A673 (cell line): ENCODE measurements at places on chromosomes 2 and 18. TPM values are rescaled to one million over a fixed set of nuclear protein-coding genes. Genes with fewer than 3 reads are reported as not detected.

DNA sequence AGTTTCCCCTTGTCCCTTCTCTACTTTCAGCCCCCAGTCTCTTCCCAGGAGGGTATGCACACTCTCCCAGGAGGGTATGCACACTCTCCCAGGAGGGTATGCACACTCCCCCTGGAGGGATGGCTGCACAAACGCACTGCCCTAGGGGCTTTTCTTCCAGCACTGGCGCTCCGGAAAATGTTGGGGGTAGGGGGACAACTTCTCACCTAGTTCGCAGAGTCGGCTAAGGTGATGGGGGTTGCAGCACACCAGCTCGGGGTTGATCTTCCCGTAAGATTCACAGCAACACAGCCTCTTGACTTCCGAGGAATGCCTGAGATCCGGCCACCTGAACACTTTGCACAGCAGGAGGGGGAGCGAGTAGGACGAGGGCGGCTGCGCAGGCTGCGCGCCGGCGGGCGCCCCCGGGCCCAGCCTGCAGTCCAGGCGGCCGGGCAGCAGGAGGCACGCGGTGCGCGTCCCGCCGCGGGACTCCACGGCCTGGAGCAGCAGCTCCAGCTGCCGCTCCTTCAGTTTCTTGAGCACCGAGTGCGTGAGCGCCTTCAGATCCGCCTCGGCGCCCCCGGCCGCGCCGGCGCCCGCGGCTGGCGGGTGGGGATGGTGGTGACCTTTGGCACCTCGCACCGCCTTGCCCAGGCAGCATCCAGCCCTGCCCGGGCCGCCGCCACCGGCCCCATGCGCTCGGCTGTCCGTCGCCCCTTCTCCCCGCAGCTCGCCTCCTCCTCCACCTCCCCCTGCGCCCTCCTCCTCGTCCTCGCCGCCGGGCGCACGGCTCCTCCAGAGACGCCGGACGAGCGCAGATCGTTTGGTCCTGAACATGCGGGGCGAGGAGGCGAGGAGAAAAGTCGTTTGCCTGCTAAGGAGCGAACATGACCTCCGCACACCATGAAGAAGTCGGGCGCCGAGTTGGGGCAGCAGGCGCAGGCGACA lies 894 bp downstream of the SMAD7 start:
- H3K36me3 ChIP-seq = no peaks in the 10 kb centered on the region
- DNase-seq = peak; percentile 68

The BBS5 gene
- total RNA-seq = 11.5 TPM in 2 replicates

- H3K36me3 ChIP-seq = no peaks in the 10 kb centered on the region
- H3K4me3 ChIP-seq = no peak overlapping the region
- H3K27ac ChIP-seq = no peak overlapping the region
- peaks cover 9% of the 10 kb centered on the region for H3K4me1 ChIP-seq
Measured at GRCh38 chr2:208142240-208142924, 3.6 kb downstream of the CRYGB start.

DNA sequence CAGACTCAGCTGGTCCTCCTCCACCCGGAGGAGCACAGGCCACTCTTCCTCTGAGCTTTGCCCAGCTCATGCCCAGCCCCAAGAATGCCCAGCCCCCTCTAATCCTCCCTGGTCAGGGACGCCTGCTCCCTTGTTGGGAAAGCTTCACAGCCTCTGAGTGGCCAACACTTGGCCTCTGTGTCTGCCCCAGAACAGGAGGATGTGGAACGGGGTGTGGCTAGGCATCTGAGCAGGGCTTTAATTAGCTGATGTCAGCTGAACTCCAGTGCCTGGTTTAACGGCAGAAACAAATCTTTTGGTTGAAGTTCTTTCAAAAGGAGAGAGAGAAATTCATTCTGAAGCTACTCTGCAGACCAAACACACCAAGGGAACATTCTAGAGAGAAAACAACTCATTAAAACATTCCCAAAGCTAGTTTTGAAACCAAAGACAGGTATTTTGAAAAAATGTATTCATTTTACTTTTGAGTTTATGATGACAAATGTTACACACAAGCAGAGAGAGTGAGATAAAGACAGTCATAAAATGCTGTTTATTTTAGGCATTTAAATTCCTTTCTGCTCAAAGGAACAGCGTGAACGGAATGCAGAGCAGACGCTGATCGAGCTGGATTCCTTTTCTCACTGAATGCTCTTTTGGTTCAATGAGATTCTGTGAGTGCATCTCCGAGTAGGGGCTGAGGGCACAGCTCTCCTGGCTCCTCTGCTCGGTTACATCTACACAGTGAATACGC lies 63.8 kb downstream of the RTP5 start:
- H3K27me3 ChIP-seq = no peaks in the 10 kb centered on the region
- no peak overlapping the region for H3K4me3 ChIP-seq
- peak overlapping the region; percentile 64 for H3K27ac ChIP-seq
- H3K4me1 ChIP-seq = peaks cover 10% of the 10 kb centered on the region
- no peaks in the 10 kb centered on the region for H3K36me3 ChIP-seq

The ADGRF3 gene
- 0.39 and 1.1 TPM in 2 replicates for total RNA-seq

DNA sequence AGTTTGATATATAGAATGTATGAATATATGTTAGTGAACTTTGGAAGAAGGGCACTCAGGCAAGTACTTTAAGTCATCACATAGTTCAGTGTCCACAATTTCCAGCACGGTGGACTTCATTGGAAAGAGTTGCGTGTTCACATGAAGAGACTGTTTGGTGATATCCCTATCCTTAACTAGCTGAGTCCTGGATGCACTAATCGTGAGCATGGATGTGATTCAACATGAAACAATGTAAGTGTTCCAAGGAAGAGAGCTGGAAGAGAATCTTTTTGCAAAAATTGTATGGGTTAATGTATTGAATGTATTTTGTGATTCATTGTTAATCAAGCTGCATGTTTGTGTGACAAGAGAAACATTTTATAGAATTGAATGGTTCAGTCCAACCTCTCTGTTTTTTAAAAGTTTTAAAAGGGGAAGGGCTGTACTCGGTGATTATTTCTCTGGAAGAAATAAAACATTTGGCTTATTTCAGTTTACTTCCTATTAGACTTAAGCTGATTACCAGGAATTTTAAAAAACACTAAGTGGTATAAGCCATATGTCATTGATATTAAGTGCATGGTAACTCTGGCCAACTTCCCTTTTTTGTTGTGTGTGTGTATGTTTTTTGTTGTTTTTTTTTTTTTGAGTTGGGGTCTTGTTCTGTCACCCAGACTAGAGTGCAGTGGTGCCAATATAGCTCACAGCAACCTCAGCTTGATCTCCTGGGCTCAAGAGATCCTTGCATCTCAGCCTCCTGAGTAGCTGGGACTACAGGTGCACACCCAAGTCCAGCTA lies 8.6 kb downstream of the XRCC5 start:
- peak overlapping the region; percentile 44 for H3K27ac ChIP-seq
- DNase-seq = no peak
- no peaks in the 10 kb centered on the region for H3K27me3 ChIP-seq
- peaks cover 56% of the 10 kb centered on the region for H3K4me1 ChIP-seq
- H3K36me3 ChIP-seq = peaks cover 87% of the 10 kb centered on the region

DNA sequence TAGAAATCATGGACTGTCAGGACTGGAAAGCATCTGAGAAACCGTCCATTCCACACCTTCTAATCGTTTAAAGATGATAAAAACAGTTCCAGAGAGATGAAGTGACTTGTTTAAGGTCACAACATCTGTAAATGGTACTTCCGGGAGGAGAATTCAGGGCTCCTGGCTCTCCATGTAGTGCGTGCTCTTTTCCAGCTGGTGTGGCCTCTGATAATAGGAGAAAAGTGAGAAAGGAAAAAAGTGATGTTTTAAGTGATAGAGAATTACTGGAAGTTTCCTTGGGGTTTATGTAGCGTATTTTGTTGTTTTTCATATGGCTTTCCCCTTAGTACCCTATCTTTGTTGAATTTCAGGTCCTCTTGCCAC lies 663 bp downstream of the C2orf49 start:
- no peaks in the 10 kb centered on the region for H3K27me3 ChIP-seq
- peaks cover 34% of the 10 kb centered on the region for H3K36me3 ChIP-seq
- H3K4me3 ChIP-seq = peak overlapping the region; percentile 94
- peaks cover 13% of the 10 kb centered on the region for H3K4me1 ChIP-seq

- no peak overlapping the region for H3K4me3 ChIP-seq
- no peaks in the 10 kb centered on the region for H3K36me3 ChIP-seq
- H3K4me1 ChIP-seq = peaks cover 8% of the 10 kb centered on the region
- no peak for DNase-seq
Measured at GRCh38 chr2:120032297-120032696, 19.4 kb downstream of the EPB41L5 start.

The SERPINB10 gene
- total RNA-seq = not detected in 2 replicates

The CTAGE1 gene
- total RNA-seq = not detected in 2 replicates

DNA sequence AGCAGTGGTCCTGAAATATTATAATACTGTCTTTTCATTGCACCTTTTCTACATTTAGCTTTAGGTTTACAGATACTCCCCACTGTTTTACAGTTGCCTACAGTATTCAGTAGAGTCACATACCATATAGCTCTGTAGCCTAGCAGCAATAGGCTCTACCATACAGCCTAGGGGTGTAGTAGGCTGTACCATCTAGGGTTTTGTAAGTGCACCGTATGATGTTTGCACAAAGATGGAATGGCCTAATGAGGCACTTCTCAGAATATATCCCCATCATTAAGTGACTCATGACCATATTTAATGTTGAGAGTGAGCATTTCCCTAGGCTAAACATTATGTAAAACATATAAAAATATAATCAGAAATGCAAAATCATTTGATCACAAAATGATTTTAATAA lies 511.3 kb upstream of the RAB12 start:
- H3K4me1 ChIP-seq = no peaks in the 10 kb centered on the region
- H3K4me3 ChIP-seq = no peak overlapping the region
- H3K27ac ChIP-seq = no peak overlapping the region
- no peak for DNase-seq
- H3K36me3 ChIP-seq = no peaks in the 10 kb centered on the region
- no peaks in the 10 kb centered on the region for H3K27me3 ChIP-seq

The LHCGR gene
- not detected in 2 replicates for total RNA-seq

GRCh38 chr18:72830109-72830508 lies 37.7 kb downstream of the NETO1 start:
- no peaks in the 10 kb centered on the region for H3K36me3 ChIP-seq
- DNase-seq = peak; percentile 10
- no peak overlapping the region for H3K27ac ChIP-seq
- H3K4me3 ChIP-seq = no peak overlapping the region
- H3K27me3 ChIP-seq = peaks cover 4% of the 10 kb centered on the region
- H3K4me1 ChIP-seq = no peaks in the 10 kb centered on the region

DNA sequence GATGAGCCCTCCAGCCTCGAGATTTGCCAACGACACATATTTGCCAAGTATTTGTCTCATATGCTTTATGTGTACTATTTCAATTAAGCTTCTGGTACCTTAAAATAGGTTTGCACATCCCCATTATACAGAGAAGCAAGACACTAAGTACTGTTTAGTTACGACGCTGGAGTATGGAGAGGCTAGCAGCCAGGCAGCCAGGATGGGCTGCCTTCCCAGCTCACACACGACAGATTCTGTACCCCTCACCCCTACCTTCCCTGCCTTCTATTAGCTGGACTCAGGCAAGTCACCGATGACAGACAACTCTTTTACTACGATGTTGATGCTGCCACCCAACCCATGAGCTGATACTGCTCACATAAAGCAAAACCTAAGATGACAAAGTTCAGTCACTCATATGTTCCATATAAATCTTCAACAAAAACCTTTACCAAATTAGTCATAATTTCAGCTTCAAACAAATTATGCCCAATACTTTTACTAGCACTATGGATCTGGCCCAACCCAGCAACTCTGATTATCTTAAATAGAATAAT lies 17.0 kb downstream of the PDIA6 start:
- no peaks in the 10 kb centered on the region for H3K4me1 ChIP-seq
- H3K4me3 ChIP-seq = no peak overlapping the region
- H3K36me3 ChIP-seq = peaks cover 89% of the 10 kb centered on the region
- H3K27ac ChIP-seq = no peak overlapping the region
- no peaks in the 10 kb centered on the region for H3K27me3 ChIP-seq

DNA sequence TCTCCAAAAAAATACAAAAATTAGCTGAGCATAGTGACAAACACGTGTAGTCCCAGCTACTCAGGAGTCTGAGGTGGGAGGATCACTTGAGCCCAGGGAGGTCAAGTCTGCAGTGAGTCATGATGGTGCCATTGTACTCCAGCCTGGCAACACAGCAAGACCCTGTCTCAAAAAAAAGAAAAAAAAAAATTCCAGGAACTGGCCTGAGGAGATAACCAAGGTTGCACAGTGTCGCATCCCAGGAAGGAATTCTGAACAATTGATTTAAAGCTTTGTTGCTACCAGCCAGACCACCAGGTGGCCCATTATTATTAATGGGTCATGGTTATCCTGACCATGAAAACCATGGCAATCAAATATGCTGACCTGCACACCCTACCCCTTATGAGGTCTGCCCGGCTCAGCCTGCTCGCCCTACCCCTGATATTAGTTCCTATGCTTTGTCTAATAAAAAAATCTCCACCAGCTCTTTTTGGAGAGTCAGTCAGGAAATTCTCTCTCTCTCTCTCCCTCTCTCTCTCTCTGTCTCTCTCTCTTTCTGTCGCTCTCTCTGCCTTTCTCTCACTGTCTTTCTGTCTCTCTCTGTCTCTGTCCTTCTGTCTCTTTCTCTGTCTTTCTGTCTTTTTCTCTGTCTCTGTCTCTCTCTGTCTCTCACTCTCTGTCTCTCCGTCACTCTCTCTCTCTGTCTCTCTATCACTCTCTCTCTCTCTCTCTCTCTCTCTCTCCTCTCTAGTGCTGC lies 73.7 kb downstream of the NCAPH start:
- no peak overlapping the region for H3K4me3 ChIP-seq
- DNase-seq = no peak
- no peak overlapping the region for H3K27ac ChIP-seq
- H3K4me1 ChIP-seq = no peaks in the 10 kb centered on the region
- no peaks in the 10 kb centered on the region for H3K36me3 ChIP-seq

GRCh38 chr2:172106108-172106961 lies 3.6 kb upstream of the DLX2 start:
- H3K27me3 ChIP-seq = no peaks in the 10 kb centered on the region
- peak overlapping the region; percentile 44 for H3K4me3 ChIP-seq
- H3K4me1 ChIP-seq = peaks cover 14% of the 10 kb centered on the region
- peak; percentile 87 for DNase-seq
- H3K27ac ChIP-seq = no peak overlapping the region

DNA sequence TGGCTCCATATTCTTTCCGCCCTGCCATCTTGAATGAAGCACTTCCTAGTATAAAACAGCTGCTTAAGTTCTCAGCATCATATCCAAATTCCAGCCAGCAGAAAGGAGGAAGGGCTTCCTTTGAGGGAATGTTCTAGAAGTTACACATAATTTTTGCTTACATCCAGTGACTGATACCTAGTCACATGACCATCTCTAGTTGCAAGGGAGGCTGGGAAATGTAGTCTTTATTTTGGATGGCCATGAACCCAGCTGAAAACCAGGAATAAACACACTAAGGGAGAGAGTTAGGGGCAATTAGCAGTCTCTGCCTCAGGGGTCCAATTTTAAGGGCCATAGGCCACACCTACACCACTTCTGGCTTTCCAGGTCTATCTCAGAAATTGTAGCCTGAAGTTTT lies 57.8 kb upstream of the LMAN1 start:
- H3K4me3 ChIP-seq = no peak overlapping the region
- no peak overlapping the region for H3K27ac ChIP-seq
- no peaks in the 10 kb centered on the region for H3K36me3 ChIP-seq

- DNase-seq = no peak
- H3K27me3 ChIP-seq = no peaks in the 10 kb centered on the region
- H3K36me3 ChIP-seq = no peaks in the 10 kb centered on the region
Measured at GRCh38 chr18:8754995-8755960, 49.9 kb downstream of the MTCL1 start.
